Hindlimb muscle (tissue), 1 donor: ENCODE measurements at places on chromosomes 16 and 17. TPM values are rescaled to one million over a fixed set of nuclear protein-coding genes. Genes with fewer than 3 reads are reported as not detected.

GRCh38 chr17:43135454-43135819, 10.3 kb upstream of the BRCA1 start:
- DNase-seq, result no peak

GRCh38 chr17:78868391-78868790, 27.8 kb upstream of the USP36 start:
- DNase-seq, result no peak

GRCh38 chr17:78981010-78981888, 1.5 kb upstream of the LGALS3BP start:
- no peak for DNase-seq

The EPN3 gene
- polyA plus RNA-seq, result 1.5 TPM

The CACNG1 gene
- 340 TPM for polyA plus RNA-seq
